ENCODE measurements at places on chromosomes 3 and 15. TPM values are rescaled to one million over a fixed set of nuclear protein-coding genes. Genes with fewer than 3 reads are reported as not detected.

The HAUS2 gene
- 30.5 TPM for total RNA-seq

The GOLGA8T gene
- not detected for total RNA-seq

The GDPGP1 gene
- total RNA-seq = 7.0 TPM

The HYKK gene
- 3.3 TPM for total RNA-seq

The SLC35G2 gene
- total RNA-seq = 6.6 TPM

The CORO2B gene
- 27.6 TPM for total RNA-seq

The IMPG2 gene
- total RNA-seq = 0.20 TPM

The CP gene
- total RNA-seq = 0.73 TPM

The CYP1A2 gene
- not detected for total RNA-seq

The ERC2 gene
- total RNA-seq = under 0.01 TPM

The P2RY12 gene
- 0.37 TPM for total RNA-seq

The FANCD2 gene
- total RNA-seq = 31.7 TPM

The GP9 gene
- not detected for total RNA-seq

The ADAMTSL3 gene
- 0.37 TPM for total RNA-seq

The MED12L gene
- total RNA-seq = 0.37 TPM

The FYCO1 gene
- 19.1 TPM for total RNA-seq

The CEMIP gene
- total RNA-seq = 1.4 TPM

The PPM1L gene
- total RNA-seq = 2.2 TPM

The SPINK8 gene
- not detected for total RNA-seq

The RBP2 gene
- total RNA-seq = not detected

The GHRL gene
- total RNA-seq = not detected

The LYZL4 gene
- total RNA-seq = not detected

The ZPLD1 gene
- not detected for total RNA-seq

The TEX55 gene
- total RNA-seq = not detected

The LDHAL6B gene
- not detected for total RNA-seq

The PPP1R14D gene
- not detected for total RNA-seq

The GRK7 gene
- not detected for total RNA-seq

The CAND2 gene
- total RNA-seq = 1.1 TPM

The ISG20 gene
- total RNA-seq = 2.2 TPM

The CIB2 gene
- under 0.01 TPM for total RNA-seq

The CNTN3 gene
- total RNA-seq = 0.78 TPM

The CDHR4 gene
- not detected for total RNA-seq

The RAB43 gene
- total RNA-seq = 5.1 TPM

Data from subcutaneous preadipocyte (primary cell).